ENCODE measurements at places on chromosomes 6 and 20.

- H3K27me3 ChIP-seq, result peaks cover 51% of the 10 kb centered on the region
- DNase-seq, result peak; percentile 77
- H3K4me3 ChIP-seq, result peak overlapping the region; percentile 78
- peaks cover 9% of the 10 kb centered on the region for H3K4me1 ChIP-seq
- H3K36me3 ChIP-seq, result peaks cover 7% of the 10 kb centered on the region
Observed at GRCh38 chr6:157273756-157274470, 49.4 kb downstream of the TMEM242 start.

DNA sequence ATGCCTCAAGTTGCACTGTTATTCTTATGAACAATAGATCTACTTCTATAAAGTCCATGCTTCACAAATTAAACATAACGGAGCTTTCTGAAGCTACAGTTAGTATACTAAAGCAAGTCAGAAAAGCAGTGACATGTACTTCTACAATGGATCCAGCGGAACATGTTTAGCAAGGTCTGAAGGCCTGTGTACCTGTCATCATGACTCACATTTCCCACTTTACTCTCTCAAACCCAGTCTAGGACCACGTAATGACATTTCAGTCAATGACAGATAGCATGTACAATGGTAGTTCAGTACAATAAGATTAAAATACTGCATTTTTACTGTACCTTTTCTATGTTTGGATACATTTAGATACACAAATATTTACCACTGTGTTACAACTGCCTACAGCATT, 132.1 kb downstream of the MMS22L start:
- no peak overlapping the region for H3K27ac ChIP-seq
- H3K36me3 ChIP-seq, result peaks cover 37% of the 10 kb centered on the region
- no peaks in the 10 kb centered on the region for H3K4me1 ChIP-seq
- H3K4me3 ChIP-seq, result no peak overlapping the region
- no peaks in the 10 kb centered on the region for H3K27me3 ChIP-seq

- peaks cover 3% of the 10 kb centered on the region for H3K27me3 ChIP-seq
- H3K4me3 ChIP-seq, result no peak overlapping the region
- DNase-seq, result no peak
- no peaks in the 10 kb centered on the region for H3K4me1 ChIP-seq
- no peak overlapping the region for H3K27ac ChIP-seq
- no peaks in the 10 kb centered on the region for H3K36me3 ChIP-seq
Observed at GRCh38 chr6:56718236-56718635, 75.5 kb upstream of the DST start.

DNA sequence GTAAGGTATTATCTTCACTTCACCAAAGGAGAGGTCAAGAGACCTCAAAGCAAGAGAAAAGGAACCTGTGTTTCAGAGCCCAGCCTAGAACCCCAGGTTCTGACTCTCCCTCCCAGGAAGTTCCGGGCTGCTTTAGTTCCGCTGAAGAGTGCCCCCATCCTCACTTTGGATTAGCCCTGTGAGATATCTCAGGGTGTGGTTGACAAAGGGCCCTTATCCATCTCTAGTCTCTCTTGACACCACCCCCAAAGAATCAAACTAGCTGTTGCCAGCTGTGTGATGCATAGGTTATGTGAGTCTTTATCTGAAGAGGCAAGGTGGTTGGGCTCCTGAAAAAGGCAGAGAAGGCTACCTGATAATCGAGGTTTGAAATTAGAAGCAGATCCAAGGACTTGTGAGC, 20.6 kb downstream of the BRPF3 start:
- H3K27ac ChIP-seq, result no peak overlapping the region
- no peak for DNase-seq
- peaks cover 29% of the 10 kb centered on the region for H3K36me3 ChIP-seq
- no peaks in the 10 kb centered on the region for H3K27me3 ChIP-seq

DNA sequence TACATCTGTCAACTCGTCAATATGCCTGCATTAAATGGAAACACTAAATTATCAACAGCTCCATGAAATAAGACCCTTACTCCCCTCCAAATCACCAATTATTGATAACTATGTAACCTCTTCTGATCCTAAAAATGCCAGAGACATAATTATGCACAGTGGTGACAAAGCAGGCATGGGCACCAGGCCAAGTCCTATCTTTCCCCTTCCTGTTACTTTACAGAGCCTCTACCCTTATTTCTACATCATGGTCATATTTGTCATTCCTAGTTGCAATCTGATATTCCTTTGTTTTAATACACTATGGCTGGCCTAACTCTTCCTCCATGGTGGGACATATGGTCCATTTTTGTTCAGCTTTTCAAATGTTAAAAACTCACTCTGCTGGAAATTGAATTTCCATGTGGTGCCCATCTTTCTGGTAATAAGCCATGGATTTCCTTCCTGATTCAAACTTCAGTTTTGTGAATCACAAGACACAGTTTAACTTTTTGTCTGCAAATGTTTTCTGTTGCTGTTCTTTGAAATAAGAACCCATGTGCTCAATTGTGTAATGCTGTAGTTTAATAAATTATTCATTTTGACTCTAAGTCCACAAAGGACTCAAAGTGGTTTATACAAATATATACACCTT, 41.8 kb upstream of the ARFGEF2 start:
- no peaks in the 10 kb centered on the region for H3K36me3 ChIP-seq
- DNase-seq, result no peak
- peaks cover 4% of the 10 kb centered on the region for H3K4me1 ChIP-seq
- no peaks in the 10 kb centered on the region for H3K27me3 ChIP-seq

GRCh38 chr6:26428206-26428605, 12.1 kb upstream of the BTN3A3 start:
- H3K4me3 ChIP-seq, result no peak overlapping the region
- no peak overlapping the region for H3K27ac ChIP-seq
- no peak for DNase-seq

- H3K27ac ChIP-seq, result no peak overlapping the region
- no peak overlapping the region for H3K4me3 ChIP-seq
- H3K36me3 ChIP-seq, result no peaks in the 10 kb centered on the region
- H3K4me1 ChIP-seq, result no peaks in the 10 kb centered on the region
- H3K27me3 ChIP-seq, result no peaks in the 10 kb centered on the region
Observed at GRCh38 chr20:6209093-6209492, 86.3 kb upstream of the FERMT1 start.

DNA sequence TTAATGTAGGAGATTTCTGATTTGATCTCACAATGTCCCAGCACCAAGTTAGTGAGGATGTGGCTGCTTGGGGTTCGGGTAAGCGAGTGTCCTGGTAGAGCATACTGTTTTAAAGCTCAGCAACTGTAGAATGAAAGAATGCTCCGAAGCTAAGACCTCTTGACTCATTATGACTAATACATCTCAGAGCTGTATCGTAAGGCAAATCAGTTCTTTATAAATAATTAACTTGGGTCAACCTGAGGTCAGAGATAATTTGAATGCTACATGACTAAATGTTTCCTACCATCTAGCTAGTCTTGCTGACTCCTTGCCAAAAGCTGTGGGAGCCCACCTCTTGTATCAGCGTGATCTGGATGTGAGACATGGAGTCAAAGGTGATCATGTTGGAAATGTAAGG, 128.8 kb upstream of the PDE7B start:
- no peak for DNase-seq
- no peaks in the 10 kb centered on the region for H3K4me1 ChIP-seq
- no peak overlapping the region for H3K27ac ChIP-seq
- peaks cover 3% of the 10 kb centered on the region for H3K27me3 ChIP-seq

DNA sequence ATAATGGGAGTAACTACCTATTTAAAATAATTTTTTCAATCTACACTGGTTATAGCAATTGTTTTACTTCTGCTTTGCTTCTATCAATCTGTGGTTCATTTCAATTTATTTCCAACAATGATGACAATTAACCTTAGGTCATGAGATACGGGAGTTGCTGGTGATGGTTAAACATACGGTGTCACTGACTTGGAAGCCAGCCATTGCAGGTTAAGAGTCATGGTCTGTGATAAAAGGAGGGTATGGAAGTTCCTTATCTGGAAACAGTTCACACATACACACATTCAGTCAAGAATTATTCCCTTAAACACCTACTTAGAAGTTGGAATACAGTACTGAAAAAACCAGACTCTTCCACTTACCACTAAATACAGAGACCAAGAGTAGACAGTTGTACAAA, 180.0 kb downstream of the KIF16B start:
- H3K27me3 ChIP-seq, result no peaks in the 10 kb centered on the region
- no peaks in the 10 kb centered on the region for H3K4me1 ChIP-seq
- no peak overlapping the region for H3K27ac ChIP-seq
- H3K4me3 ChIP-seq, result no peak overlapping the region
- DNase-seq, result no peak

DNA sequence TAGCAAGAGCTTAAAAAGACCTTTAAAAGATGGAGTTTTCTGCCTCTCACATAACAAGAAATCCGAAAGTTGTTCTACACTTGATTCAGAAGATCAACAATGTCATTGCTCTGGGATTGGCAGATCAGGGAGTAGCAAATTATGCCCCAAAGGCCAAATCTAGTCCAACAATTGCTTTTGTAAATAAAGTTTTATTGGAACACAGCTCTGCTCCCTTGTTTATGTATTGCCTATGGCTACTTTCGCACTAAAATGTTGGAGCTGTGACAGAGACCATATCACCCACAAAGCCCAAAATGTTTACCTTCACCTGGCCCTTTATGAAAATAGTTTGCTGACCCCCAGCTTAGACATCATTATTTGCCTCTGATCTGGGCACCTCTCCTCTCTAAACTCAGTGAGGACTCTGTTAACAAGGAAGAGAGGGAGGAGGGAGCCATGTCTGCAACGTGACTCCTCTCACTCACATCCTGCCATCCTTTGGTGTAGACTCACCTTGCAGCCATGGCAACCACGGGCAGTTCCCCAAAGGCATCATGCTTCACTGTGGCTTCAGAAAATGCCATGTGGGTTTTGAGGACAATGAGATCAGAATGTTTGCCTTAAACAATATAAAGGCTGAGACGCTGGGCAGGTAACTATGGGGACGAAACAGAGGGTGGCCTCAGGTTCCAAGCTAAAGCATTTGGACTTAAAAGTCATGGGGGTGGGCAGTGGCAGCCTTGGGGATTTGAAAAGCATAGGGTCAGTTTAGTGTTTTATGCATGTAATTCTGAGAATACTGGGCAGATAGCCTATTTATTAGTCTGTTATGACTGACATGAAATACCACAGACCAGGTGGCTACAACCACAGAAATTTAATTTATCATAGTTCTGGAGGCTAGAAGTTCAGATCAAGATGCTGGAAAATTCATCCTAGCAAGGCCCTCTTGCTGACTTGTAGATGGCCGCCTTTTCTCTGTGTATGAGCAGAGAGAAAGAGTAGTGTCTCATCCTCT, 149.7 kb upstream of the TNFAIP3 start:
- no peaks in the 10 kb centered on the region for H3K27me3 ChIP-seq
- no peak overlapping the region for H3K4me3 ChIP-seq

DNA sequence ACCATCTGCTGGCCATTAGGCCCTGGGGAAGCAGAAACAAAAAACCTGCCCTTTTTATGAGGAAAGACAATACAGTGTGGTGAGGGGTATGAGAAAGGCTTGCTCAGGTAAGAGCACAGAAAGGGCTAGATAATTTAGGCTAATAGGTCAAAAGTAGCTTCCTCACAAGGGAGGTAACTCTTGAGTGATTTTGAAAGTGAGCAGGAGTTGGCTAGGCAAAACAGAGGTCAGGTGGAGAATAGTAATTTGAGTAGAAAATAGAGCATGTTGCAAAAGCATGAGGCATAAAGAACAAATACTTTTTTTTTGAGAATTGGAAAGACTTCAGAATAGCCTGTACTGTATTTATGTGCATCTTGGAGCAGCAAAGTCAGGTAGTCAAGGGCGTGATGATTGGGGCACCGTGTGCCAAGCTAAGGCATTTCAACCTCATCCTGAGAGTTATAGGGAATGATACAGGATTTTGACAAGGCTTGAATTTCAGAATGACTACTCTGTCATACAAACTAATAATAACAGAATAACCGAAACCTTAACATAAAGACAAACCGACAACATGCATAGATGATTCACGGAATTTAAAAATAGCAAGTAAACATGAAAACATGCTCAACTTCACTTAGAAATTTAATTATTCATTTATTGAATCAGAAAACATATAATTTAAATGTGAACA, 123.0 kb upstream of the ENPP5 start:
- DNase-seq, result no peak
- H3K4me1 ChIP-seq, result peaks cover 14% of the 10 kb centered on the region
- peaks cover 3% of the 10 kb centered on the region for H3K36me3 ChIP-seq
- no peak overlapping the region for H3K4me3 ChIP-seq
- H3K27me3 ChIP-seq, result no peaks in the 10 kb centered on the region

GRCh38 chr6:2915150-2915549, 12.0 kb upstream of the SERPINB9 start:
- peaks cover 5% of the 10 kb centered on the region for H3K36me3 ChIP-seq
- no peak overlapping the region for H3K4me3 ChIP-seq
- no peaks in the 10 kb centered on the region for H3K27me3 ChIP-seq
- peaks cover 29% of the 10 kb centered on the region for H3K4me1 ChIP-seq
- no peak overlapping the region for H3K27ac ChIP-seq

DNA sequence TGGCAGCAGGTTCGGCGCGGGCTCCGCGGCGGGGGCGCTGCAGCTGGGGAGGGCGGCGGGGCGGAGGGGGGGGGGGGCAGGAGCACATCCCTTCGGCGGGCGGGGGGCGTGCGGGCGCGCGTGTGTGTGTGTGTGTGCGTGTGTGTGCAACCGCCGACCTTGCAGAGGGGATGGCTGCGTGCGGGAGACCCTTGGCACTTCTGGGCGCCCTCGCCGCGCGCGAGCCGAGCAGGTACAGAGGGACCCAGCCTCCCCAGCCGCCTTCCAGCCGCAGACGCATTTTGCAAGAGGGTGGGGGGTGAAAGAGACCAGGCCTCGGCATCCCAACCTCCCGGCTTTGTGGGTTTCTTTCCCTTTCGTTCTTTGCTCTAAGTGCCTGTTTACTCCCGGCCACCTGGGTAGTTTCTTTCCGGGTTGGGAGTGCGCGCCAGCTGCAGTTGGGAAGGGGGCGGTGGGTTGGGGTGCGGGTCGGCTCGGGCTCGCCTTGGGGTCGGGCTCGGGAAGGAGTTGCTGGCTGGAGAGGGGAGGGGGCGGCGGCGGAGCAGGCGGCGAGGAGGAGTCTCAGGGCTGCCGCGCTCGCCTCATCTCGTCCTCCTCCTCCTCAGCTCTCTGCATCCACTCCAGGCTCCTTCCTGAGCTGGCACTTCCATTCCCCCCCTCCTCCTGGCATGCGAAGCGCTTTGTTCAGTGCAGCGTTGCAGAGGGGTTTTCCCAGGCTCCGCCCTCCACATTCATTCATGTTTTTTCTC, 620 bp downstream of the HIVEP1 start:
- peaks cover 41% of the 10 kb centered on the region for H3K36me3 ChIP-seq
- no peaks in the 10 kb centered on the region for H3K27me3 ChIP-seq
- DNase-seq, result peak; percentile 77
- peak overlapping the region; percentile 86 for H3K27ac ChIP-seq
- H3K4me3 ChIP-seq, result peak overlapping the region; percentile 80
- peaks cover 46% of the 10 kb centered on the region for H3K4me1 ChIP-seq

DNA sequence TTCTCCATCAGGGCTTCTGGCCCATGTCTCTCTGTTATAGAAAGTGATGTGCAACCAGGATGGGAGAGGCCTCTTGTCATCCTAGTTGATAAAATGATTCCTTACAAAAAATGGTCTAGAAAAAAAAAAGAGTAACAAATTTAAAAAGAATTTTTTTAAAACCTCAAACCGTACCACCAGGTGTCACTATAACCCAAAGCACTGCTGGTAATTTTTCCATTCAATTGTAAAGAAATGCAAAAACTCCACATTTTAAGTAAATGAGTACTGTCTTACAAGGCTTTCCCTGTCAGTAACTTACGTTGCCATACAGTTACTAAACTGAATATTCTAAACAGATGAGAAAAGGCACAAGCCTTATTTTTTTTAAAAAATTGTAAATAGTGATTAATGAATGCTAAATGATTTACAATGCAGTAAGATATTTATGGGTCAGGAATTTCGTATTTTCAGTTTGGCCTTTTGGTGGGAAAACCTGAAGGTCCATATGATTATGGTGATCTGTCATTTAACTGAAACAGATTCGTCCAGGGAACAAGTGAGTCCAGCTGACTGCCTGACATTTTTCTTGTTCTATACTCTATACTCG, 95.4 kb downstream of the OGFRL1 start:
- peaks cover 9% of the 10 kb centered on the region for H3K27me3 ChIP-seq
- H3K4me1 ChIP-seq, result no peaks in the 10 kb centered on the region
- H3K4me3 ChIP-seq, result no peak overlapping the region
- H3K27ac ChIP-seq, result no peak overlapping the region
- no peaks in the 10 kb centered on the region for H3K36me3 ChIP-seq

All from activated CD8-positive, alpha-beta memory T cell treated with anti-CD3 and anti-CD28 coated beads, Interleukin-2, amount 10 ng/mL, durations not matched to agents 7 days and 5 days (primary cell).